Kidney glomerular epithelial cell (primary cell): ENCODE measurements at places on chromosomes 1 and 21.

DNA sequence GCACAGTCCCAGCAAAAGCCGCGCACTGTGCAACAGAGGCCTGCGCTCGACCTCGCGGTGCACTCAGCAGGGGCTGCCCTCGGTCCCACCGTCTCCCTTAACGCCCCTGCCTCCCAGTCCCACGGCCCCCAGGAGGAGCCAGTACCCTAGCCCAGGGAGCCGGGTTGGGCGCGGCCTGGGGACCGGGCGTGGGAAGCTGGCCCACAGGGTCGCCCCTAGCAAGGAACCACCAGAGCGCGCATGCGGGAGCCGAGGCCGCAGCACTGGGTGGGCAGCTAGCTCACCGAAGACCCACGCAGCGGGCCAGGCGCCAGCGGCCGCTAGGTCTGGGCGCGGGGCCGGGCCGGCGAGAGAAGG lies 21.6 kb upstream of the ZNF678 start:
- DNase-seq, result no peak

- DNase-seq, result no peak
These were observed 95.5 kb upstream of the PROX1 start for GRCh38 chr1:213891989-213892902.

DNA sequence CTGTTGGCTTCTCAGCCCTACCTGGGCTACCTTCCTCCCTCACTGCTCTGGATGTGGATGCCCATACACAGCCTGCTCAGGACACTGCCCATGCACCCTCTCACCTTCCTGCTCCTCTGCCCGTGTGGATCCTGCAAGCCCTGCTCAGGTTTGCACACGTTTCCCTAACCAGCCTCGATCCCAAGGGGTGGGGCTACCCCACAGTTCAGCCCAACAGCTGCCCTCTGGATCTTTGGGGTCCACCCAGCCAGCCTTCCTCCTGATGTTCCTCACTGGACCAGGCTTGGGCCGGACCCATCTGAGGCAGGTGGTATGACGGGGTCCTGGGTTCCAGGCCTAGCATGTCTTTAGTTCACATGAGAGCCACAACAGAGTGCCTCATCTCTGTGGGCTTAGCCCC lies 4.7 kb downstream of the TMEM54 start:
- DNase-seq, result no peak

DNA sequence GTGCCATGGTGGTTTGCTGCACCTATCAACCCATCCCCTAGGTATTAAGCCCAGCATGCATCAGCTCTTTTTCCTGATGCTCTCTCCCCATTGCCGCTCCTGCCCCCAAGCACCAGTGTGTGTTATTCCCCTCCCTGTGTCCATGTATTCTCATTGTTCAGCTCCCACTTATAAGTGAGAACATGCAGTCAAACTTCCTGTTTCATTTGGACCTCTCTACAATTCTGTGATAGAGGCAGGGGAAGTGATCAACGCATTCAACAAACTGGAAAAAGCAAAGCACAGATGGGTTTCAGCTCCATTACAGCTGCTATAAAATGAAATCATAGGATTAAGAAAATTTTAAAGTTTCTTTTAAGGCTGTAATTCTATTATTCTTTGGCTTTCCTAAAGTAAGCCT lies 23.3 kb upstream of the CD55 start:
- no peak for DNase-seq

GRCh38 chr1:16721871-16722641 lies 18.3 kb upstream of the RNU1-4 start:
- no peak for DNase-seq

DNA sequence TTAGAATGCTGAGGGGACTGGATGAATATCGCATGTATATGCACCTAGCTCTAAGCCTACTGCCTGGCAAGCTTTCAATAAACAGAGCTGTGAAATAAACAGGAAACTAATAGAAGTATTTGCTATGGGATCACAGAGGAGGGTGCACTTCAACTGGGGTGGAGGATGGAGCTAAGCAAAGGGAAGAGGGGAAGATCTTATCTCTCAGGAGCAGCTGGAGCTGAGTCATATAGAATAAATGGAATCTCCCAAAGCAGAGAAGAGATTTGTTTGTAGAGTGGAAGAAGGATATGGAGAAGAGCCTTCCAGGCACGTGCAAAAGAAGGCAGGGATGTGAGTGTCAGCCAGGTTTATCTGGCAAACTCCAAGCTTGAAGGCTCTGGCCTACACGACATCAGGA lies 17.0 kb upstream of the KCNA10 start:
- no peak for DNase-seq

DNA sequence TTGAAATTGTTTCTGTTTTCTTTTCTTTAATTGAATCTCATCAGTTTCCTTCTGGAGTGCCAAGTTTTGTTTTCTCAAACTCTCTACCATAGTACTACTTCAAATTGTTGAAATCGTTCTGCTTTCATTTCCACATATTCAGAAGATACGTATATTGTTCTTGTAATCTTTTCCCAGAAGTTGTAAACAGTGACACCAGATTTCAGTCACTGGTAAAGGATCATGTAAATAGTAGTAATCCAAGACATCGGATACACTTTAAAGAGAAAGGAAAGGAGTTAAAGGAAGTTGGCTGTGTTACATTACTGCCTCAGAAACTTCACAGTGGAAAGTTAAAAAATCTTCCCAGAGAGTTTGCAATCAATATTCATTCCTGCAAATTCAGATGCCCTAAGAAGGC lies 67.5 kb downstream of the RGL1 start:
- no peak for DNase-seq

- DNase-seq, result no peak
These were observed 49.5 kb downstream of the FASLG start for GRCh38 chr1:172708452-172708851.

- DNase-seq, result no peak
These were observed 6.9 kb downstream of the ANKRD35 start for GRCh38 chr1:145878724-145879123.

- no peak for DNase-seq
These were observed 6.1 kb downstream of the TENT5C start for GRCh38 chr1:117611894-117612483.

GRCh38 chr1:19858893-19859292 lies 23.3 kb upstream of the OTUD3 start:
- no peak for DNase-seq
